Astrocyte of the spinal cord (primary cell): ENCODE measurements at places on chromosomes 2 and 18.

GRCh38 chr18:63112706-63113105 is 206.9 kb downstream of the BCL2 start:
- DNase-seq: no peak

GRCh38 chr2:38045811-38046210 is 30.1 kb downstream of the CYP1B1 start:
- DNase-seq: no peak

DNA sequence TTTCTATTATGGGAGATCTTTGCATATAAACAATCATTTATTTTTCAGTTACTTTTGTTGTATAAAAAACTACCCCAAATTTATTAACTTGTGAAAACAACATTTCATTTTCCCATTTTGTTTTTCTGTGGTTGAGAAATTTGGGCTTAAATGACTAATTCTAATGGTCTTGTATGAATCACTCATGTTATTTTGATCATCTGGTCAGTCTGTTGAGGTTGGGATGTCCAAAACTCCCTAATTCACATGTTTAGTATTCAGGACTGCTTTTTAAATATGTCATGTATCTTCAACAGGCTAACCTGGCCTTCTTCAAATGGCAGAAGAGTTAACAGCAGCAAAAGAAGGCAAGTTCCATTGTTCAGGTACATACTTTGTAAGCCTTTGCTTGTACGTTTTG is 788.1 kb downstream of the TRIB2 start:
- no peak for DNase-seq

DNA sequence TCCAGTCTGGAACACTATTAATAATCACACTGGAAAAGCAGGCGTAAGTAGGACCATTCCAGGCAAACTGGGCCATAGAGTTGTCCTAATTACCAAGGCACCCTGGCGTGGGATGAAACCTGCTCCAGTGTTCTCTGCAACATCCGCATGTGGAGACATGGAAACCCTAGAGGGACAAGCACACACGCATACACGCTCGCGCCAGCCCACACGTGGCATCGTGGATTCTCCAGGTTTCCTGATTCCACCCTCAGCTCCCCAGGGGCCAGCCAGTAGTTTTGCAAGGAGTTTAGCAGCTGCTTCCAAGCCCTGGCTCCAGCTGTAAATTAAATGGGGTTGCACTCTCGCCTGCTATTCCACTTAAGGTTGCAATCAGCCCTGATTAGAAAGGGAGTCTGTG is 127.7 kb downstream of the DYSF start:
- DNase-seq: no peak

DNA sequence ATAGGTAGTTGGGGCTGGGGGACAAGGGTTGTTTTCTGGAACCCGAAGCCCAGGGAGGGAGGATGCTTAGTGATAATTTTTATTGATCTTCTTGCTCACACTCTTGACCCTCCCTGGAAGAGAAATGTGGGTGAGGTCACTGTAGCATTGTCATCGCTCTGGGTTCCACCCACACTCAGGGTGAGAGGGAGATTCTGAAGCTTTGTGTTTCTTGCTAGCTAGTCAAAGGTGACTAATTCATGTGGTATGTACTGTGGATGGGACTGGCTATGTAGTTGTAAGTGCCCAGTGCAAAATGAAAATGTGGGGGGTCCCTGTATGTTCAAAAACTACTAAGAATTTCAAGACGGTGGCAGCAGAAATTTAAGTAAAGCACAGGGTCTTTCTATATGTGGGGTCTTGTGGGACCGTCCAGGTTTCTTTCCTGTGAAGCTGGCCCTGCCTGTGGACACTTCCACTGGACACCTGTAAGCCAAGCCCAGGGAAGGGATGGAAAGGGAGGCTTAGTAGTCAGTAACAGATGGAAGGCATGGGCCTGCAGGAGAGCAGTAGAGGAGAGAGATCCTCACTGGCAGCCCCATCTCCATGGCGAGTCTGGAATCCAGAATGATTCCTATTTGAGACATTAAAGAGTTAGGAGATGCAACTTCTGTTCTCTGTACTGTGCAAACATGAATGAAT is 35.0 kb downstream of the TSN start:
- peak; percentile 87 for DNase-seq

GRCh38 chr18:61541673-61542072 is 208.4 kb downstream of the CDH20 start:
- DNase-seq: no peak

- no peak for DNase-seq
Observed at GRCh38 chr2:144681389-144681788, 161.5 kb upstream of the ZEB2 start.

DNA sequence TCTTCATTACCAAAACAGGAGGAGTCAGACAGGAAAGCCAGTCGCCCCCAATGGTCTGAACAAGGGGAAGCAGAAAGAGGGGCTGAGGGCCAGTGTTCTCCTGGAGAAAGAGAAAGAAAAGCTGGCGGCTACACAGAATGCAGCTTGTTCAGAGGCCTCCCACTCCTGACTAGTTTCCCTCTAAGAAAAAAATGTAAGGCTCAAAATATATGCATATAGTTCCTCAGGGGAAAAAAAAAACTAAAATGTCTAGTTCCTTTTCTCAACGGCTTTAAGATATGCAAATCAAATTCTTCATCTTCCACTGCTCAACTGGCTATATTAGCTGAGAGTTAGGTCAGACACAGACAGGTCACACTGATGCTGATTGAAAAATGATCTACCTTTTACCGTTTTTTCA is 18.6 kb downstream of the MBOAT2 start:
- no peak for DNase-seq

GRCh38 chr2:33320573-33320972 is 155.9 kb upstream of the RASGRP3 start:
- no peak for DNase-seq

DNA sequence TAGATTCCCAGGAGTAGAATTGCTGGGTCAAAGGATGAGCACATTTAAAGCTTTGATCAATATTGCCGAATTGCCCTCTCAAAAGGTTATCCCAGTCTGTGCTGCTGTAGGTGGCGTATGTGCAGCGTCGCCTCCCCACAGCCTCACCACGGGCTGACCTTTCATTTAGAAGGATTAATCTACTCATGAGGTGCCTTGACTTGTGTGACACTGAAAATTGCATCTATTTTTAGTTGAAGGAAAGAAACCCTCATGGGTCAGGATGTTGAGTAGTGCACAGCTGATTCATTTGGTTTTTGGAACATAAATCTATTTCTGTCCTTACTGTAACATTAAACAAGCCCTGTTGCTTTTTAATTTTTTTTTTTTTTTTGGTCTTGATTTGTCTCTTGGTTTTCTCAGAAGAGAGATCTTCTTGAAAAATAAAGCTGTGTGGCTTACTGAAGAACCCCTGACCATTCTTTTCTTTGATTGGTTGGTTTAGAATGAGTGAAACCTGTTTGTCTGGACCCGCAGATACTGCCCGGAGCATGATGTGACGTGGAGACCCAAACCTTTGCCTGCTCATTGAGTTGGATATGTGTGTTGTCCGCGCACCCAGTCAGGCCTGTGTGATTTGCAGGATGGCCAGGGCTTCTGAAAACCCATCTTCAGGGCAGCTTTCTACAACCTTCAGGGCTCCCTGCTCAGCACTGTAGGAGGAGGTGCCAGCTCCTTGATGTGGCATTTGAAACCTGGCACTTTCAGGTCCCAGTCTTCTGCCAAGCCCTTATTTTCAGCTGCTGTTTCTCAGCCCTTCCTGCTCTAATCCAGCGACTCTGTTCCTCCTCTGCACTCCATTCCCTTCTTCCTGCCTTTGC is 61.0 kb downstream of the LPIN1 start:
- no peak for DNase-seq

DNA sequence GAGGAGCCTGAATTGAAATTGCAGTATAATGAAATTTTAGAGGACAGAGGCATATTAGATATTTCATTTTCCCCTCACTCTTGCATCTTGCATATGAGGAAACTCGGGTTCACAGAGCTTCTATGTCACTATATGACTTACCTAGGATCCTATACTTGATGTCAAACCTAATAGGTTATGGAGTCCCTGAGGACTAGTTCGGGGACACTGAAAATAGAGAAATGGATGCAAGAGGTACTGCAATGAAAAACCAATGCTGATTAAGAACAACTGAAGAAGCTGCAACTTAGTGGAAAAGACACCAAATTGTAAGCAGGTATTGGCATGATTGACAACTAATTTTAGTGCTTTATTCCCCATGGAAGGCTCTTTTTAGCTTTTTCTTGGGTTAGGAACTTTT is 210.1 kb downstream of the IKZF2 start:
- no peak for DNase-seq

- no peak for DNase-seq
Observed at GRCh38 chr2:119681203-119681867, 2.3 kb downstream of the TMEM177 start.

DNA sequence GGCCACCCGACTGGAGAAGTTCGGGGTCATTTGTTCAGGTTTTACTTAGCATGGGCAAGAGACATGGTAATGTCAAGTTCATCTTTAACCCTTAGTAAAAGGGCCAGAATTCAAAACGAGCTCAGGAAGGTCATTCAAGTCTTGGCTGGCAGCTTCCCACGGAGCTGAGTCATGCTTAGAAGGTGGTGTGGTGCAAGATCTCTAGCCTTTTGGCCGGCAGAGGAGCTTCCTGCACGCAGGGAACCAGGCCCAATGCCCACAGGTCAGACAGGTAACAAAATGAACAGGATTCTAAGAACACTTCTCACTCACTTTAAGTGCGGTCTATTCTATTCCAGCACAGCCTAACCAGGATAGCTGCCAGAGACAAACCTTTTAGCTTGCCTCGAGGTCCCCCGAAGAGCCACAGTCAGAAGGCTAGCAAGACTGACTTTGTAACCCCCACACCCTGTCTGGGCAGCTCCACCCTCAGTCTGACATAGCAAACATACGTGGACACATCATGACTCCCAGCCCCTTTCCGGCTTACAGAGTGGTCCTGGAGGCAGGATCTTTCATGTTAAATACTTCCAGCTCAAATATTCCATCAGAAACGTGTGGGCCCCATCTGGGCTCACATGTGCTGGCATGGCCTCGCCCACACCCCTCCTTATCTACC is 292.7 kb downstream of the BCL11A start:
- DNase-seq: no peak

DNA sequence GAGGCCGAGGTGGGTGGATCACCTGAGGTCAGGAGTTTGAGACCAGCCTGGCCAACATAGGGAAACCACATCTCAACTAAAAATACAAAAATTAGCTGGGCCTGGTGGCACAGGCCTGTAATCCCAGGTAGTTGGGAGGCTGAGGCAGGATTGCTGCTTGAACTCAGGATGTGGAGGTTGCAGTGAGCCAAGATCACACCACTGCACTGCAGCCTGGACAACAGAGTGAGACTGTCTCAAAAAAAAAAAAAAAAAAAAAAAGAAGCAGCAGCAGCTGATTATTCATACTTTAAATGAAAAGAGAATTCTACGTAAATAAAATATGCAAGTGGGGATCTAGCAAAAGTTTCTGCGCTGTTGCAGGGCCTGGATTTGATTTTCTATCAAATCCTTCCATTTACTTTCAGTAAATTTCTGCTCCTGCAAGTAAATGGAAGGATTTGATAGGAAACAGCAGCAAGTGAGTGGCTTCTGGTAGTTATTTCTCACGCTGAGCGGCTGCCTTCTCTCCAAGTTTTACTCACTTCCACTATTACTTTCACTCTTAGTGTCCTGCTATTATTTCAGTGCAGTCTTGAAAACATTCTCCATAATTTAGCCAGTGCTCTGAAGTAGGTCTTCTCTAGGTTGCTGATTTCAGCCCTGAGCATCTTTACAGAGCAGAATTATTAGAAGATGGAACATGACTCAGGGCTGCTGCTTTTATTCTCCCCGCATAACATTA is 68.4 kb downstream of the SLC16A14 start:
- DNase-seq: no peak

DNA sequence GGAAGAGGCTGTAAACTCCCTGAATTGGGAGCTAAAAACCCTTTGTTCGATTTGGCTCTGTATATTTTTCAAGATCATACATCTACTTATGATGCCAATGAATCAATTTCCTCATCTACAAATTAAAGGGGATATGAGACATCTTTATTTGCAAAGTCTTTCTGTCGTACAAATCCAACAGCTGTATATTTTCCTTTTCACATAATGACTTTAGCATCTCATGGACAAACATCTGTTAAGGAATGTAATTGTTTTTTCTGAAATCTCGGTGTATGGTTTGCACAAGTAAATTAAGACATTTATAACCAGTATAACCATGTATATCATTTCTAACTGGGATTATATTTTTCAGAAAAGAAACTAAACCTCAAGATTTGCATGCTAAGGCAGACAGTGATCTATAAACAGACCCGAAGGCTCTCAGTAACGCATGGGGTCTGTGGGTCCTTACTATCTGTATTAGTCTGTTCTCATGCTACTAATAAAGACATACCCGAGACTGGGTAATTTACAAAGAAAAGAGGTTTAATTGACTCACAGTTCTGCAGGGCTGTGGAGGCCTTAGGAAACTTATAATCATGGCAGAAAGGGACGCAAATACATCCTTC is 130.8 kb downstream of the SLC8A1 start:
- DNase-seq: no peak

DNA sequence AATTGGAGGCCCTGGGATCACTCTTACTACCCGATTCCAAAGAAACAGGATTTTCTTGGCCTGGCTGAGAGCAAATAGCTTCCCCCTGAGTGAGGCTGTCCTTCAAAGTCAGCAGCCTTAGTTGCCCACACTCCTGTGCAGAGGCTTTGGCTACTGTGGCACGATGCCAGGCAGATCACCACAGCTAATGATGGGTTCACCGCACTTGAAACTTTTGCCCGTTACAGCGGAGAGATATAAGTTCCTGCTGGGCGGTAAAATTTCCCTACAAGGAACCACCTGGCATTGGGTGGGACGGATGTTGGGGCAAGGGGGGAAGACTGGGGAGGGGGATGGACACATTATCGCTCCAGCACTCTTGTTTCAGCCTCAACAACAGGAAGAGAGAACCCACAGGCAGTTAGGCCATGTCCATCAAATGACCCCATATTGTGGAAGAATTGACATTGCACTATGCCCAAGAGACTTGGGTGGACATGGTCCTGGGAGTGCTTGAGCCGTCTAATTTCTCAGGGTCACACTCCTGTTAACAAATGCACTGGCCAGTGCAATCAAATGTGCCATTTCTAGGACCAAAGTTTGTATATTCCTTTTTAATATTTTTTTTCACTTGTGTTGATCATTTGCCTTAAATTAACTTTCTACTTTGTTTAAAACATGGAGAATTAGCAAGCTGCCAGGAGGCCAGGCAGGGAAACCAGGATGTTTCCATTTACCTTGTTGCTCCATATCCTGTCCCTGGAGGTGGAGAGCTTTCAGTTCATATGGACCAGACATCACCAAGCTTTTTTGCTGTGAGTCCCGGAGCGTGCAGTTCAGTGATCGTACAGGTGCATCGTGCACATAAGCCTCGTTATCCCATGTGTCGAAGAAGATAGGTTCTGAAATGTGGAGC is 4.4 kb downstream of the IL1B start:
- DNase-seq: no peak

GRCh38 chr2:236908439-236909192 is 177.1 kb upstream of the COPS8 start:
- DNase-seq: no peak

- no peak for DNase-seq
Observed at GRCh38 chr18:61201511-61201910, 131.7 kb upstream of the CDH20 start.
